ENCODE measurements at places on chromosomes 1 and 21.
A peak's percentile ranks its signal among the peaks of the same experiment; 100 is the strongest.

DNA sequence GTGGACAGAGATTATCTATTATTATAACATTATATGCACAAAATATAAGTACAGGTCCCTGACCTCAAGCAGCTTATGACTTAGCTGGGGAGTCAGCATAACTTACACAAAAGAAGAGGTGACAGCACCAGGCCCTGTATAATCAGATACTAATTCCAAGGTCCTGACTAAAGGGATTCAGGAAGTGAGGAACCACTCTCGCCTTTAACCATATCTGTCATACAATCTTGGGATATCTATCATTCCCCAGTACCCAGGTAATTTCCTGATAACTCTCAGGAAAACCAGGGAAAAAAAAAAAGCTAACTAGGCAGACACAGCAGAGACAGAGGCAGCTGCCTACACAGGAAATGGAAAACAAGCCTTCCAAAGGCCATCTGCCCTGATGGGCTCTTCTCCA lies 78.5 kb upstream of the CAMK1G start:
- peak; percentile 69 for DNase-seq

- no peak for DNase-seq
Measured at GRCh38 chr1:164720440-164721227, 161.7 kb downstream of the PBX1 start.

DNA sequence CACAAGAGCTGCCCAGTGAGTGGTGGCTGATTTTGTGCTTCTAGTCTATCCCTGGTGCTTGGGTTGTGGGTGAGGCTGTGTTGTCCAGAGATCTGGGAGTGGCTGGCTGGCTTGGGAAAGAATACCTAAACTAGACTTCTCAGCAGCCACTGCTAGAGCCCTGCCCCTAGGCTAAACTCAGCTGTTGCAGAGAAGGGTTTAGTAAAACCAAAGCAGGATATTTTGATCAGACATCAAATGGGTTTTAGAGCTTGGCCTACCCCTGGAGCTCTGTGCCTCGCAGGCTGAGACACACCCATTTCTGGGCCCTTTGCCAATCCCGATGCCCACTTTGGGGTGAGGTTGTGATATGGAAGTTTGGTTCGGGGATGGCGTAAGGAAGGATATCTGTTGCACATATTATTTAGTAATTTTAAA lies 88.5 kb downstream of the UCK2 start:
- no peak for DNase-seq

DNA sequence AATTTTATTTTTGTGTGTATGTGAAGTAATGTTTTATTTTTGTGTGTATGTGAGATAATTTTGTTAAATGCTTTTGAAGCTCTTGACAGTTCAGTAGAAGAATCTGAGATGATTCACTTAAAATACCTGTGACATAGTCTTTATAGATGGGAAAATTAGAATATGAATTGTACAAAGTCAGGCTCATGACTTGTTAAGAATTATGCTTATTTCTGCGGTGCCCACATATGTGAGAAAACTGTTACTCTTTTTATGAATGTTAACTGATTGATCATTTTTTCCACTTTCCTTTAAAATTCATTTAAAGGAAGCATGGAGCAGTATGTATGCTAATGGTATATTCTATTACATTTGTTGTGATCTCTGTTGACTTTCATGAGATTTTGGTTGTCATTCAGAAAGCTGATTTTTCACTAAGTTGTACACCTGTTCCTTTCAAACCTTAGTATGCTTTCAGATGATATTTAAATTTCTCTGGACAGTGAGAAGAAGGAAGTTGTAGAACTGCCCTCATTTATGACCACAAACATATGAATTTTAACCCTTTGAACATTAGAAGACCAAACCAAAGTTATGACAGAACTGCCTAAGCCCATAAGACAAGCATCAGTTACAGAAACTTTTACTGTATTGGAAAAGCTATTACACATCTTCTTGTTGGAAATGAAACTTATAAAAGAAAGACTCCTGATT lies 110.1 kb downstream of the POU2F1 start:
- no peak for DNase-seq

- no peak for DNase-seq
Measured at GRCh38 chr21:37064841-37065240, 8.0 kb downstream of the PIGP start.

GRCh38 chr1:185840880-185841279 lies 106.7 kb downstream of the HMCN1 start:
- DNase-seq = no peak

DNA sequence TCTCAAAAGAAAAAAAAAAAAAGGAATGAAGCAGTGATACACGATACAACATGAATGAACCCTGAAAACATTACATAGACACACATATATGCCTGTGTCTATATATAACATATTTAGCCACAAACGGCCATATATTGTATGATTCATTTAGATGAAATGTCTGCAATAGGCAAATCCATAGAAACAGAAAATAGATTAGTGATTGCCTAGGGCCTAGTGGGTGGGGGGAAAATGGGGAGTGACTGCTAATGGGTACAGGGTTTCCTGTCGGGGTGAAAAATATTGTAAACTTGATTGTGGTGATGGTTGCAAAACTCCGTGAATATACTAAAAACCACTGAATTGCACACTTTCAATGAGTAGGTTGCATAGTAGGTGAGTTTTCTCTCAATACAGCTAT lies 6.0 kb upstream of the H6PD start:
- no peak for DNase-seq

GRCh38 chr1:65357291-65357960 lies 48.1 kb downstream of the DNAJC6 start:
- no peak for DNase-seq

DNA sequence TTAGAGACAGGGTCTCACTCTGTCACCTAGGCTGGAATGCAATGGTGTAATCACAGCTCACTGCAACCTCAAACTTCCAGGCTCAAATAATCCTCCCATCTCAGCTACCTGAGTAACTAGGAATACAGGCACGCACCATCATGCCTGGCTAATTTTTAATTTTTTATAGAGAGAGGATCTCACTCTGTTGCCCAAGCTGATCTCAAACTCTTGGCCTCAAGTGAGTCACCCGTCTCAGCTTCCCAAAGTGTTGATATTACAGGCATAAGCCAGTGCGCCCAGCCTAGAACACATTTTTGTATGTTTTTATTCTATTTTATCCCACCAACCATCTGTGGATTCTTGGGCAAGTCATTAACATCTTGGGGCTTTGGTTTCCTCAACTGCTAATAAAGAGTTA lies 100.5 kb downstream of the AK5 start:
- no peak for DNase-seq

DNA sequence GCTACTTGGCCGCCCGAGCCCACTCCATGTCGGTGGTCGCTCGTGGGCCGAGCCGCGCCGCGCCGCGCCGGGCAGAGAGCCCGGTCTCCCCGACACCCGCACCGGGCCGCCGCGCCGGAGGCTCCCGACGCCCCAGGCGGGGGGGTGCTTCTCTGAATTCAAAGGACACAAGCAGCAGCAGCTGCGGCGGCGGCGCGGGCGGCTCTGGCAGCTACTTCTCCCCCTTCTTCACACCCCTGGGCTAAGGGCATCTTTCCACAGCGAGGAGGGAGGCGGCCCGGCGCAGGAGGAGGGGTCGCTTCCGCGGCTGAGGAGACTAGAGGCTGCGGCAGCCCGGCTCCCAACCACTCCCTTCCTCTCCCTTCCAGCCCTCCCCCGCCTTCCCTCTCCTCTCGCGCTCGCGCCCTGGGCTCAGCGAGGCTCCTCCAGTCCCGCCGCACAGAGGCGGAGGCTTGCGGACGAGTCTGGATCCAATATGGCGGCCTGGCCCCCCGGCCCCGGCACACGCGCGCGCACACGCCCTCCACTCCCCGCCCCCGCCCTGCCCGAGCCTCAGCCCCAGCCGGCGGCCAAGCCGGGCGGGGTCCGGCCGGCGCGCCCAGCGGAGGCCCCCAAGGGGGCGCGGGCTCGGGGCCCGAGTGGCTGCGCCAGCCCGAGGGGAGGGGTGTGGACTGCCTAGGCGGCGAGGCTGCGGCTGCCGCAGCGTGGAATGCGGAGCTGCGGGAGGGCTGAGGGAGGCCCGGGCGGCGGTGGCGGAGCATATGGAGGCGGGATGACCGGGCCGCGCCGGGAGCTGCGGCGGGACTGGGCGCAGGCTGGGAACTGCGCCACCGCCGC lies at the start of gene CDC42BPA:
Gene CDC42BPA, minus strand, starts transcription at position 477 of the 837 bp plus-strand sequence. CDS start 1,310 bp downstream, outside the sequence.
- peak; percentile 80 for DNase-seq

- no peak for DNase-seq
Measured at GRCh38 chr1:220271706-220272046, 577 bp downstream of the RAB3GAP2 start.

DNA sequence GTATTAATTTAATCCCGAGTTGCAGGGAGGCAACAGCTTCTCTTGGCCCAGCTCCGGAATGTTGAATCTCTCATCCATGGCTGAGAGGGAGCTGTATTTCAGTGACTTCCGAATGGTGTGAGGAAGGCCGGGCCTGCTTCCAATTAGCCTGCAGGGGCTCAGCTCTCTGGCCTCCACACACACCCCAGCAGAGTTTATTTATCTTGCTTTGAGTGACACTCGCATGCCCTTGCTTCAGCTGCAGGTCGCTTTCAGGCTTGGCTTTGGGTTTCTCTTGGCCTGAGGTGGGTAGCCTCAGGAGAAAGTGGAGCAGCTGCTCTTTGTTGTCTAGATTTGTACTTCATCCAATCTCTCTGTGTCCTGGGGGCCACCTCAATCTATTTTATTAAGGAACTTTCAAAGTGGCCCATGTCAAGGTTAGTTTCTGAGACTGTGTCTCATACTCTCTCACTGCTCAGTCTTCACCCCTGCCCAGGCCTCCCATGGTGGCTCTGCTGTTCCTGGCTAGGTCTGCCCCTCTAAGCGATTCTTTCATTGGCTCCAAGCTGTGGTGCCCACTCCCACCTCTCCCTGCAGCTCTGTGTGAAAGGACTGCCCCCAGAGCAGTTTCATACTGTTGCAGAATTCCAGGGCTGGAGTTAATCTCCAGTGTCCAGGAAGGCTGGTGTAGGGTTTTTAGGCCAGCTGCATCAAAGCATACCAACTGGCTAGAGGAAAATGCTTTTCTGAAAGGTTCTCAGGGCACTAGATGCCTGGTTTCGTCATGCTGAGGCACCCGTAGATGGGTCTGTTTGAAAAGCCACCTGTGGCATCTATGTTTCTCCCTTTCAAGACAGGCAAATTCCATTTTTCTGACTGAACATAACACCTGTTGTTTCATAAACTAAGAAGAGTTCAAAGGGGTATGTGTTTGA lies 153.5 kb downstream of the PLXNA2 start:
- DNase-seq = peak; percentile 94

- no peak for DNase-seq
Measured at GRCh38 chr1:197911857-197912696, 5.1 kb upstream of the LHX9 start.

- peak; percentile 51 for DNase-seq
Measured at GRCh38 chr1:47709019-47709871, 271.4 kb downstream of the FOXD2 start.

DNA sequence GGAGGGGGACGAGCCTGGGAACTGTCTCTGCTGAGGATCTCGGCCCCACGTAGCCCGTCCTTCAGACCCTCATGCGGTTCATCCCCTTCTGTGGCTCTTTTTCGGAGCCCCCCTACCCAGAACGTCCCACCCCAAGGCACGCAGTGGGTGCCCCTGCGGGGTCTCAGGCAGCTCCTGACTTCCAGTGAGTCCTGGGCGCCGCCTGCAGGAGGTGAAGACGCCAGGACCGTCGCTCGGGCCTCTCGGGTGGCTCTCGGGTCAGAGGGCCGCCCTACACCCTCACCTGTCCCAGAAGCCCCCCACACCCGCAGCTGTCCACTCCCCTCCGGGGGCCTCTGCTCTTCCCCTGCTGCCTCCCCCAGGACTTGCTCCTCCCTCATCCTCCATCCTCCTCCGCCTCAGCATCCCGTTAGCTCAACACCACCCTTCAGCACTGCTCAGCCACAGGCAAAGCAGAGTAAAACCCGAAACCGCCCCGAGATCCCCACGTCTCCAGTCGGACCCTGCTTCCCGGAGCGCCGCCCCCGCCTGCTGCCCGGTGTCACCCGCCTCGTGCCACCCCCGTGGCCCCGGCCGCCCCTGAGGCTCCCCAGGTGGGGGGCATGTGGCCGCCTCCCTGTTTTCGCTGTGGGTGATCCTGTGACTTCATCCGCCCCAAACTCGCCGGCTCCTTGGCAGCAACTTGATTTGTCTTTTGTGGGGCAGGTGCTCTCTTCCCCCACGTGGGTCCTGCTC lies 13.3 kb upstream of the POFUT2 start:
- DNase-seq = no peak

GRCh38 chr1:24142546-24143534 lies at the start of gene IL22RA1:
Gene IL22RA1 (minus strand): TSS chr1:24143140. CDS start chr1:24143082, 58 bp downstream.
- no peak for DNase-seq

DNA sequence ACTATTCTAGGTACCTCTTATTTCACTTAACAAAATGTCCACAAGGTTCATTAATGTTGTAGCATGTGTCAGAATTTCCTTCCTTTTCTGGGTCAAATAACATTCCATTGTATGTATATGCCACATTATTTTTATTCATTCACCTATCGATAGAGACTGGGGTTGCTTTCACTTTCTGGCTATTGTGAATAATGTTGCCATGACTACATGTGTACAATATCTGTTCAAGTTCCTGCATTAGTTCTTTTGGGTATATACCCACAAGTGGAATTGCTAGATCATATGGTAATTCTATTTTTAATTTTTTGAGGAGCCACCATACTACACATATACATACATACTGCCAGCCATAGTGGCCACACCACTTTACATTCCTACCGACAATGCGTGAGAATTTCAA lies 158.4 kb downstream of the ZZZ3 start:
- no peak for DNase-seq

GRCh38 chr1:208951026-208951525 lies 632.4 kb upstream of the CAMK1G start:
- no peak for DNase-seq

- no peak for DNase-seq
Measured at GRCh38 chr21:32496568-32496967, 84.1 kb downstream of the EVA1C start.

DNA sequence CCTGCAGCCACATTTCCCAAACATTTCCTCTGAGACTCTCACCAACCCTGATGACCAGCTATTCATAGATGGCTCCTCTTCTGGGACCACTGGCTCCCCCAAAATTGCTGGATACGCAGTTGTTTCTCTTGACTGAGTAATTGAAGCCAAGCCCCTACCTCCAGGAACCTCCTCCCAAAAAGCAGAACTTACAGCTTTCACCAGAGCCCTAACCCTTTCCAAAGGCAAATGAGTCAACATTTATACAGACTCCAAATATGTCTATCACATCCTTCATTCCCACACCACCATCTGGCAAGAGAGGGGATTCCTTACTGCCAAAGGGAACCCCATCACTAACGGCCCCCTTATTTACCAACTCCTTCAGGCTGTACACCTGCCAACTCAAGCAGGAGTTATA lies 20.3 kb upstream of the CA6 start:
- DNase-seq = no peak

GRCh38 chr1:75785320-75785982 lies 605 bp upstream of the RABGGTB start:
- DNase-seq = no peak

Data from trophoblast cell (in vitro differentiated cells and primary cell).